ENCODE measurements at places on chromosomes 7 and 10. TPM values are rescaled to one million over a fixed set of nuclear protein-coding genes. Genes with fewer than 3 reads are reported as not detected.

DNA sequence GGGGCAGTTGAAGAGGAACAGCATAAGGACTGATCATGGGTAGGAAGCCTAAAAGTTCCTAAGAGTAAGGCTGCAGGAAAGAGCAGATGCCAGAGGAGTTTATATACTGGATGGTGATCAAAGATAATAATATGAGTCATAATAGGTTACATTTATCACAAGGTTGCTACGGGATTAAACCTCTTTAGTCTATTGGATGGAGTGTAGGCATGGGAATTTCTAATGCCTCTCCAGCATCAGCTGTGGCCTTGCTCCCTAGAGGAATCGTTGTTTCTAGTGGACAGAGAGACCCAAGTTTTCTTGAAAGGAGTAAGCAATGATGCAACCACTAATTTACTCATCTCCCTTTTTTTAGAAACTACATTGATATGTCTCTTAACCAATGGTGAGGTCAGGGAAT lies 213.4 kb downstream of the GPR37 start:
- no peak for DNase-seq

GRCh38 chr7:50556247-50556991 lies 8.8 kb downstream of the DDC start:
- DNase-seq, result no peak

The DIP2C gene
- total RNA-seq, result 28.4 TPM

- DNase-seq, result no peak
Measured at GRCh38 chr10:71343392-71343773, 24.3 kb downstream of the SLC29A3 start.

The SEMA3E gene
- 1.4 TPM for total RNA-seq

GRCh38 chr7:77651575-77652162 lies 44.6 kb upstream of the RSBN1L start:
- DNase-seq, result no peak

The ZNF485 gene
- 2.6 TPM for total RNA-seq

- DNase-seq, result no peak
Measured at GRCh38 chr10:92972886-92973285, 87.7 kb upstream of the CYP26C1 start.

- DNase-seq, result no peak
Measured at GRCh38 chr7:2438775-2439174, 35.4 kb downstream of the CHST12 start.

DNA sequence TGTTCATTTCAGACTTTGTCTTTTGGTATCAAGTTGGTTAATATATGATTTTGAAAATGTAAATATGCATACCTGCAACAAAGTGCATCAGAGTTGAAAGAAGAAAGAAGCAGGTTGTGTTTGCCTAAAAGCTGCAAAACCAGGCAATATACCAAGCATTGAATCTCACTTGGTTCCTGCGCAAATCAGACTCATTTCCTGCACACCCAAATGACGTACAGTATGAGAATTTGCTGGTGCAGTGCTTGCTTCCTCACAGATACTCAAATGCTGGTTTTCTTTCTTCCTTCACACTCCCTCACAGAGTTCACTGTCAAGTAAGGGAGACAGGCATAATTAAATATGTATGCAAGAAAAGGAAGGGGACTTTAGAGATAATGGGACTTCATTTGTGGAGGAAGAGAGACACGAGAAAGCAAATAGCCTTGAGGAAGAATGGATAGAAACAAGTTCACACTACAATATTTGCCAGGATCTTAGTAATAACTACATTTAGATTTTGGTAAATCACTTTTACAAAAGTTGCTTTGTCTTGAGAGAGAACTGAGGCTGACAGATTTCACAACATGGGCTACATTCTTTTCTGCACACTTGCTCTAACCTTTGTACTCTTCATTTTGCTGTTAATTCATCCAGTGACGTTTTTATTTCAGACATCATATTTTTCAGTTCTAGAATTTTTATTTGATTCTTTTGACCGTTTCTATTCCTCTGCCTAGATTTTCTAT lies 56.9 kb upstream of the AOAH start:
- no peak for DNase-seq

DNA sequence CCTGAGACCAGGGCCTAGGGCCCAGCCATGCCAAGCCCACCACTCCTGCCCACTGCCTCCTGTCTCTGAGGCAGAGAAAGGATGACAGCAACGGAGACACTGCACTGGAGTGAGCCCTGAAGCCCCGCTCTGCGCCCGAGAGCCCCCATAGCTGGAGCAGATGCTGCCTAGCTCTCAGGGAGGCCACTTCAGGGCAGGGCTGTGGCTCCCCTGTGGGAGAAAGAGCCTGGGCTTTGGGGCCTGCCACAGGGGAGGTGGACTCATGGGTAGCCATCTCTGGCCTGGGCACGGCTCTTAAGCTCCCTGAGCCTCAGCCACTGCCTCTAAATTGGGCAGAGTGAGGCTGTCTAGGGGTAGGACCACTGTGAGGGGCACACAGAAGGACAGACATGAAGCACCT lies 214.2 kb downstream of the GRID1 start:
- no peak for DNase-seq

The GATAD1 gene
- 18.4 TPM for total RNA-seq

DNA sequence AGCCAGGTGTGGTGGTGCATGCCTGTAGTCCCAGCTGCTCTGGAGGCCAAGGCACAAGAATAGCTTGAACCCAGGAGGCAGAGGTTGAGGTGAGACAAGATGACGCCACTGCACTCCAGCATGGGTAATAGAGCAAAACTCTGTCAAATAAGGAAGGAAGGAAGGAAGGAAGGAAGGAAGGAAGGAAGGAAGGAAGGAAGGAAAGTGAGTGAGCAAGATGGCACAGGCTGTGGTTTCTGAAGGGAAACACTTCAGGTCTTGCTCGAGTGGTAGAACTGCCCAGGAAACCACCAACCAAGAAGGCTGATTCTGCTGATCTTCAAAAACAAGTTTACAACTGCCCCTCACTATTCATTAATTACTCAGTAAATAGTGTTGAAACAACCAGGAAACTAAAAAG lies 45.2 kb downstream of the EZH2 start:
- DNase-seq, result no peak

DNA sequence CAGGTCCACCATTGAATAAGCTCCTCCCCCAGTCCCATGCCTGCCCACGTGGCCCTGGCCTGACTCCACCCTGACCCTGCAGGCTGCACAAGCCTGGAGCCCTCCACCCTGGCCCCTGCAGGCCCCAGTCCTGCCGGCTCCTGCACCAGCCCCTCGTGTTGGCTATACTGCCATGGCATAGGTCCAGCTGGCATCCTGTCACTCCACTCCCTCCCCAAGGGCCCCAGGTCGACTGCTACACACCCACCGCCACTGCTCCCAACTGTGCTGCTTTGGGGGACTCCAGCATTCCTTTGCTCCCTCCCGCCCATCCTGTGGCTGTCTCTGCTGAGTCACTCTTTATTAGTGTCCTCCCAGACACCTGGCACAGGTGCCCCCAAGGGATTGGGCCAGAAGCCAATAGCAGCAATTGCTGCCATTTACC lies 32.4 kb upstream of the HSPA12A start:
- DNase-seq, result no peak

DNA sequence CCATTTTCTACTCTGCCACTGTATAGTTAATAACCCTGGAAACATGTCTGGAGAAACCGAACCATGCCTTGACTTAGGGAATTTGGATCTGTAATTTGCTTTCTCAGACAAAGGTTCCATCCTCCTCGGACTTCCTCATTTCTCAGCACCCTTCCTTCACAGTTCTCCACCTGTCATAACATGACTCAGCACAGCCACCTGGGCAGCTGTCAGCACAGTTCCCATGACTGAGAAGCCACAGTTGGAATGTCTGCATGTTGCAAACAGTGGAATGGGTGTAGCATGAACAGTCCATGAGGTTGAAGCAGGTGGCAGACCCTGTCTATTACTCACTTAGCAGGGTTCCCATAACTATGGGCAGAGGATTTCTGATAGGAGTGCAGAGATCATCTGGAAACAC lies 634 bp upstream of the OR9A4 start:
- no peak for DNase-seq

The FEZF1 gene
- total RNA-seq, result not detected

DNA sequence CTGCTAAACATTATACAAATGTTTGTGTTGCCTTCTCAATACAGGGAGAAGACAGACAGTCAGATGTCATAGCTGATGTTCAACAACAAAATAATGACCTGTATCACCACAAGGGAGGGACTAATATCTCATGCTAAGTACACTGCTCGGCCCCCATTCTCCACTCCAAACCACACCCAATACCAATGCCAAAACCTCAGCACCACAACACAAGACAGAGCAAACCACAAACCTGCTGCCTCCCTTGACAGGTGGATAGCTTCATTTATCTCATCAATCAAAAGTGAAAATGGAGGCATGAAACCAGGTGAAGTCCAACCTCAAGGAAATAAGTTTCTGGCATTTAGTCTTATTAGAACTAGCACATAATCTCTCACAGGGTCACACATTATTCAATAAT lies 109.5 kb downstream of the PARD3 start:
- no peak for DNase-seq

The PKD2L1 gene
- total RNA-seq, result not detected

The POT1 gene
- 18.6 TPM for total RNA-seq

The SUN3 gene
- not detected for total RNA-seq
